Muscle of leg (tissue), 16 donors: ENCODE measurements at places on chromosomes 5 and 9. TPM values are rescaled to one million over a fixed set of nuclear protein-coding genes. Genes with fewer than 3 reads are reported as not detected.

The NPR2 gene
- 16.8 TPM for total RNA-seq

- peak; percentile 70 for DNase-seq
These were observed 260.9 kb upstream of the TUSC1 start for GRCh38 chr9:25939126-25939525.

DNA sequence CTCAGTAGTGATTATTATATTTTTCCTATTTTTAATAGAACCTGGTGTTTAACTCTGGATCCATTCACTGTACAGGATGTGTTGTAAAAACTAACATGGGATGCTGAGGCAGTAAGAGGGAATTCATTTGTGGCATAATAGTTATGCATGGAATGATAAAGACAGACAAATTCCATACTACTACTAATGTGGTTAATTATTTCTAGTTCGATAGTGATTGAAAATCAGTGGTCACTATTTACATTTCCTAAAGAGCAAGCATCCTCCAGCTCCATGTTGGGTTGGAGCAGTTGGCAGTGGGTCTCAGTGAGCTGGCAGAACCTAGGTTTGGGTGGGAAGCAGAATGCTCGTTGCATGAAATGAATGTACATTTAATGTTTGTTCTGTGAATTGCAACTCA is 122.6 kb downstream of the SAXO1 start:
- no peak for DNase-seq

- peak; percentile 92 for DNase-seq
These were observed 8.2 kb downstream of the COL27A1 start for GRCh38 chr9:114163517-114163951.

DNA sequence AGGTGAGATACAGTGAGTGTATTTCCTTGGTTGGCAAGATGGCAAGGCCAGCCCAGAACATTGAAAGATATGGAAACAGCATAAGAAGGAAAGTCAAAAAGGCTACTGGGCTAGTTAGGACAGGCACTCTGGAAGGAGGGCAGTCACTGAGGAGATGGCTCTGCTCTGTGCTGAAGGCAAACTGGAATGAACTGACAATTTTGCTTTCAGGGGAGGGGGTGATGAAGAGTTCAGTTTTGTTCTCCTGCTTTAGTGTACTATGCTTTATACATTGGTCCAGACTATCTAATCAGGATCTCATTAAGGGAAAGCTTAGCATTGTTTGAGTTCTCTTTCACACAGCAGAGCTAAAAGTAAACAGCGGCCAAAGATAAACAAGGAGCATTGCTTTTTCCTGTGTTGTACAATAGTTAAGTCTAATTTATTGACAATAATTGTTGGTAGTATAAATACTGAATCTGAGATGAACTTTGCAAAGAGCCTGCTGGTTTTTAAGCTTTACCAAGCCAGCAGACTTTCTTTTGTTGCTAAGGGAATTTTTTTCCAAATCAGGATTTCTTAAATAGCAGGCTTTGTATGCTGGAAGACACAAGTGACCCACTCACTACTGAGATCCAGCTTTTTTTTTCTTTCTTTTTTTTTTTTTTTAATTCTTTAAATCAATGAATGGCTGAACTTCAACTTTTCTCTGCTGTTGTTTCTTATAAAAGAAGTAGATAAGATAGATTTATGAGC is 355.5 kb downstream of the ARRDC3 start:
- peak; percentile 58 for DNase-seq

GRCh38 chr5:115343855-115344254 is 47.4 kb upstream of the CCDC112 start:
- no peak for DNase-seq

GRCh38 chr5:169099801-169100734 is 200.9 kb downstream of the SLIT3 start:
- no peak for DNase-seq

- DNase-seq: peak; percentile 2
These were observed at the start of gene PCDHA7 for GRCh38 chr5:140833993-140834392. Gene PCDHA7 (plus strand): TSS chr5:140834269. CDS start chr5:140834384, 115 bp downstream.

GRCh38 chr5:98372351-98372750 is 401.1 kb upstream of the RGMB start:
- no peak for DNase-seq

DNA sequence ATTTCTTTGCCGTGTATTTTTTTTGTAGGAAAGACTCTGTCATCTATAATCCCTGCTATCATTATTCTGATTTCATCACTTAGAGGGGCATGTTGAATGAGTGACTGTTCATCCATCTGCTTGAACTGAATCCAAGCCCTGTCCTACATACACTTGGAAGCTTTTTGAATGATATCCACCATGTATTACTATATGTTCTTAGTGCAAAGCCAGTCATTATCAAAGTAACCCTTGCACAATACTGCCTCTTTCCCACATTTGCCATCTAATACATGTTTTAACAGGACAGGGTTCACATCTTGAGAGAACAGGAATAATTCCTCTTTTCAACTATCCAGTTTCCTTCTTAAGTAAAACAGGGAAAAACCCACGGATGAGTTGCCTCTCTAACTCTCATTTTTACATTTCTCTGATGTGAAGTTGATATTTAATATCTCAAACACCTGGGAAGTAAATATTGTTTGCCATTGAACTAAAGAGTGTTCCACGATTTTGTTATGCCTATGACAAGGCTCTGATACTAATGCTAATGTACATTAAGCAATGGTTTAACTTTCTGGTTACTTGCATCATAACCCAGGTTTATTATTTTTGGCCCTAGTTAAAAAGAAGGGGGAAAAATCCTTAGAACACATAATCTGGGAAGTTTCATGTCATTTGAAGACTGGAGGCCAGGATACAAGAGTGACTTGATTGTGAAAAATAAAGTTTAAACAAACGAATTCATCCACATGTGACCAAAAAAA is 103.7 kb upstream of the TARS1 start:
- no peak for DNase-seq

DNA sequence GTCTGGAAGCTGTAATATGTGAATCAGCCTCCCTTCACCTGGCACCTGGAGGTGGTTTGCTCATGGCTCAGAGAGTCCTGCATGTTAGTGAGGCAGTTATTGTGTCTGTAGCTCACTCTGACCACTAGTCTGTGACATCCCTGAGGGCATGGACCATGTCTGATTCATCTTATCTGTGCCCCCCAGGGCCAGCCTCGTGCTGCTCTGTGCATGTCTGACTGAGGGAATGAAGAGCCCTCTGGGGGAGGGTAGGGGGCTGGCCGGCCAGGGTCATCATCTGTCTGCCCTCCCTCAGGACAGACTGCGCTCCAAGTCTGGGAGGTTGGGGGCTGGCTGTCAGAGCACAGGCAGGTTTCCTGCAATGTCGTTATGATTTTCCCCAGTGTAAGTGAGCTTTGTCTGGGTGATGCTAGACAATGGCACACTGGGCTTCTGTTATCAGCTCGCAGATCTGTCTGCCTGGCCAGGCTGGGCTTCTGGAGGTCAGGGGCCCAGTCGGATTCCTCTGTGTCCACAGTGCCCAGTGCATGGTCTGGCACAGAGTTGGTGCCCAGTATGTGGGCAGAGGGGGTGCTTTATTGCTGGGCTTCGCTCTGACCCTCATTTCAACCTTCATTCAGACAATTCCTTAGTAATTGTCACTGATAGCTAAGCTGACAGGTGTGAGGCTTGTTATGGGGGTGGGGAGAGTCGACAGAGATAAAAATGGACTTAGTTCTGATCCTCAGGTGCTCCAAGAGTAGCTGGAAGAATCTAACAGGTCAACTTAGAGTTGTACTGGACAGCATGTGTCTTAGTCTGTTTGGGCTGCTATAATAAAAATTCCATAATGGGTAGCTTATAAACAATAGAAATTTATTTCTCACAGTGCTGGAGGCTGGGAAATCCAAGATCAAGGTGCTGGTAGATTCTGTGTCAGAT is 85.7 kb upstream of the SHB start:
- DNase-seq: no peak

The PTCH1 gene
- total RNA-seq: 5.9 TPM

The FBXO4 gene
- 12.8 TPM for total RNA-seq

DNA sequence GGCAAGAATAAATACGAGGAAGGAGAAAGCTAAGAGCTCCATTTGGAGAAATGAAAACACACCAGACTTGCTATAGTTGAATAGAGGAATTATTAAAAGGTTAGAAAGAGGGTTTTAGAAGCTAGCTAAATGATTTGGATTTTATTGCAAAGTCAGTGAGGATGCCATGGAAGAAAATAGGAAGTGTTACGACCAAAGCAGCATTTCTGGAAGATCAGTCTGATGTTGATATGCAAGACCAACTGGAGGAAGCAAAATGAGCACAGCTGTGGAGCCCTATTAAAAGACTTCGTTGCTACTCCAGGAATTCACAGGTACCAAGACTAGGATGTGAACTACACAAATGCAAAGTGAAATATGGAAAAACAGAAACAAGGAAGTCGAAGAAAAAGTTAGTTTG is 2.1 kb downstream of the DHX29 start:
- peak; percentile 10 for DNase-seq

The TICAM2 gene
- total RNA-seq: 3.3 TPM

DNA sequence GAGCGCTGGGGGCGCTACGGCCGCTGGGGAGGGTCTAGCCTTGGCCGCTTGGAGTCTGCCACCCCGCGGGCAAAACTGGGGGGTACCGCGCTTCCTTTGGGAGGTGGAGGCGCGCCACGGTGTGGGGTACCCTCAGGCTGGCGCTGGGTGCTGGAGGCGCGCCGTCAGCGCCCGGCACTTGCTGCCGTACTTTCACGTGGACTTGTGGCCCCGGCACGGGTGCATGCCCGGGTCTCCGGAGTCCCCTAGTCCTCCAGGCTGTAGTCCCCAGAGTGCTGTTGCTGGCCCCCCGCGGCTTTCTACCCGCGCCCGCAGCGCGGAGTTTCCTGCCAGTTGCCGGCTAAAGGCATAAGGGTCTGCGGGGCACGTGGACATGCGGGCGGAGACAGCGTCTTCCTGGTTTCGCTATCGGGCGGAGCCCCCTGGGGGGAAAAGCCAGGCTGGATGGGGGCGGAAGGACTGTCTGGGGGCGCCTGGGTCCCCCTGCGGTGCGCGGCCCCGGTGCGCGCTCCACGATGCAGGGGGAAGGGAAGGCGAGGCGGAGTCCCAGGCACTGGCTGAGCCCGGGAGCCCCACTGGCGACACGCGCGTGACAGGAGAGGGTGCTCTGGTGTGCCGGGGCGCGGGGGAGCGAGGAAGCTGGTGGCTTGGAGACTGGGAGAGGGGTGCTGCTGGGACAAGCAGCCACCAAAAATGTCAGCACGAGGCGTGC is 666 bp downstream of the PPARGC1B start:
- peak; percentile 47 for DNase-seq

The IRGM gene
- not detected for total RNA-seq

The OTP gene
- not detected for total RNA-seq

The IL13 gene
- total RNA-seq: not detected

DNA sequence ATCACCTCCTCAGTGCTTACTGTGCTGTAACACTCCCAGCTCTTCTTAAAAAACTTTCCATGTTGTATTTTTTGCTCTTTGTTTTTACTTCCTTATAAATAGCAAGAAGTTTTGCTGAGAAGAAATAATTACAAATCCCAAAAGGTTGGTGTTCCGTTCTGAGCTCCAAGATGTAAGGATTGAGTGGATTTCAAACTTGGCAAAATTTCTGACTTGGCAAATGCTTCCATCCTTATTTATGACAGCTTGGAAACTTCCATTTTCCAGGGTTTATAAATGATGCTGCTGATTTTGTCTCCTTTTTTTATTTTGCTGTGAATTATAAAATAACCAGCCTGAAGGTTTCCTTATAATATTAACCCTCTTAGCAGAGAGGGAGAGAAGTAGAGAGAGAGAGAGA is 151.9 kb downstream of the NTRK2 start:
- DNase-seq: peak; percentile 98

- no peak for DNase-seq
These were observed 68.7 kb downstream of the KCNN2 start for GRCh38 chr5:114430532-114430931.

The MOB3B gene
- 1.4 TPM for total RNA-seq
